ENCODE measurements at places on chromosomes 2 and 18.

- DNase-seq, result no peak
Measured at GRCh38 chr2:73324126-73324725, 30.9 kb upstream of the EGR4 start.

GRCh38 chr2:2590841-2591541 is 259.9 kb upstream of the MYT1L start:
- no peak for DNase-seq

GRCh38 chr18:46458472-46458871 is 198.5 kb downstream of the LOXHD1 start:
- no peak for DNase-seq

DNA sequence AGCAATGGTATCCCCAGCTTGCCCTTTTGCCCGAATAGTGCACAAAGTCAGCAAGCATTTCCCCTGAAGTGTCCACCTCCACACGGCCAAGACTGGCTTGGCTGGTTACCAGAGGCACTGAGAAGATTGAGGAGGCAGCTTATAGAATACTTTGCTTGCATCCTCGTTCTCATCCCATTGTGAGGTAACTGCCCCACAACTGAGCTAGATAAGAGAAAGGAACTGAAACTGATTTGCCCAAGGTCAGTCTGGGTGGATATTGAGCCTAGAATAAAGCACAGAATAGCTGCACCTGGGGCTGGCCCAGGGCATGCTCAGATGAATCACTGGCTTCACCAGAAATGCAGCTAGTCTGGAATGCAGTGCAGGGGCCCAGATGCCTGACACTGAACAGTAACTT is 32.7 kb upstream of the MAP4K3 start:
- no peak for DNase-seq

DNA sequence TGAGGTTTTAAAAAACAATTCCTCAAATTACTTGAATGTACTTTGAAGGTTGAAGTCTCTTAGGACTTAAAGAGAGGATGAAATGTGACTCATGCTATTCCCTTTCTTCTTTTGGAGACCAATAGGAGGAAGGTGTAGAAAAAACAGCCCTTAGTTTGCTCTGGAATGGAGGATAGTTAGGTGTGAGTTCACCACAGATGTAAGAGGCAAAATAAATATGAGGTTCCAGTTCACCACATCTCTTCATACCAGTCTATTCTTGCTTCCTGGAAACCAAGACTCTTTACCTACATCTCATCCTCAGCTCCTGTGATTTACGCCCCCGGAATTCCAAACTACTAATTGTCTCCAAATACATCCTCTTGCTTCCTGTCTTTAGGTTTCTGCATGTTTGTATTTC is 77.5 kb upstream of the TTC21B start:
- no peak for DNase-seq

DNA sequence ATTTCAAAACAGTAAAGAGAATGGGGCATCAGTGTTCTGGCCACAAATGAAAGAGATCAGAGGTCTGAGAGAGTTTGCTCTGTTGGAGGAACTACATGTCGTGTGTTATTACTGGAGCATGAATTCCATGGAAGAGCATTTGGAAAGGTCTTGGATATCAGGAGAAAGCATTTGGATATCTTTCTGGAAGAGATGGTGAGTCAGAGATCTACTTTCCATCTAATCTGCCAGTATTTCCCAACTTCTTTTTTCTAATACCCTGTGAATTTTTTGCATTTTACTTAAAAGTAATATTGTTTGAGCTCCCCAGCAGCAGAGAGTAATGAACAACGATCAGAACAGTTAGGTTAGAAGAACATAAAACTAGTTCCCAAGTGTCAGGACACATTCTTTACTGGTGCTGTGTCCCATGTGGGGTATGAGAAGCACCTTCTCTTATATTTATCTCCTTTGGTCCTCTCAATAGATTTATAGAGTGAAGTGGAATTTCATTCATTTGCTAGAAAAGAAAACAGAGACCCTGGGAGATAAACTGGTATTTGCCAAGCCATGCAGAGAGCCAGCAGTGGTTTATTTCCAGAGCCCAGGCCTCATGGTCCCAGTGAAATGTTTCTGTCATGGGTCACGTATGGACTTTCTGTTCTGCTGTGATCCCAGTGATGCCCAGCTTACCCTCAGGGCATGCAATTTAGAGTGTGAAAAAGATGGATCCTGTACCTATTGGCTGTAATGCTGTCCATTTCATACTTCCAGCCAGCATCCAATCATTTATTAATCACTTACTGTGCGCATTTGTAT is 130.8 kb upstream of the NT5C1B start:
- DNase-seq, result no peak

- DNase-seq, result no peak
Measured at GRCh38 chr18:49055754-49056172, 105.0 kb upstream of the SMAD7 start.

GRCh38 chr2:148524519-148524919 is 120.0 kb upstream of the EPC2 start:
- DNase-seq, result peak; percentile 56

DNA sequence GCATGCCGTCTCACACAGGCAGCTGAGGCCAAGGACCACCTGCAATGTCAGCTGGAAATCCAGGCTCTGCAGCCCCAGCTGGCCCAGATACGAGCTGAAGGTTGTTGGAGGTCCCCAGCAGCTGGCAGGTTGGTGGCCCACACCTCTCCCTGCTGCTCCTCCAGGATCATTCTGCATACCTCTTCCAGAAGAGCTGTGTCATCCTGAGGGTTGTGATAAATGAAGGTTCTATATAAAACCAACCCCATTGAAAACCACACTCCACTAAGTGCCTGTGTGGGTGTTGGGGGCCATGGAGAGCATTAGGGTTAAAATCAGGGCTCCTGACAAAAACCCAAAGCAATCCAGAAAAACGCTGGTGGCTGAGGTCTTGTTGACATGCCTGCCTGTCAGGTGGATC is 50.4 kb downstream of the C1QL2 start:
- no peak for DNase-seq

GRCh38 chr2:102425441-102426132 is 2.6 kb downstream of the IL18RAP start:
- no peak for DNase-seq

GRCh38 chr2:161420406-161421074 is 4.4 kb downstream of the TBR1 start:
- DNase-seq, result no peak

DNA sequence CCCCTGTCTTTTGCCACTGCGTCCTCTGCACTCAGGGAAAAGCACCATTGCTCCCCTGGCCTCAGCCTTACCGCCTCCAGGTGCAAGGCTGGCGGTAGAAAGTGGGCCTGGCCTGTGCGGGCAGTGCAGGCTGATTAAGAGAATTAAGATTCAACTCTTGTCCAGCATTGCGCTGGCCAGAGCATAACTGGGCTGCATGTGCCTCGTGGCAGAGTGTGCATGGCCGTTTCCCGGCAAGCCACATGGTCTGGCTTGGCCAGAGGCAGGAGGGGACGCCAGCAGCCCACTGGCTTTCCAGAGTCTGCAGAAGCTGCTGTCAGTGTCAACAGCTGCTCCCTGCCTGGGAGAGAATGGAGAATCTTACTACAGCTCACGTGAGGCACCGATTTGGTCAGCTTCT is 12.3 kb downstream of the NTSR2 start:
- DNase-seq, result no peak

- no peak for DNase-seq
Measured at GRCh38 chr2:61379521-61379920, 91.4 kb downstream of the USP34 start.

GRCh38 chr18:63241317-63241712 is 78.3 kb downstream of the BCL2 start:
- no peak for DNase-seq

GRCh38 chr2:241612156-241613016 is 24.6 kb downstream of the THAP4 start:
- DNase-seq, result no peak

GRCh38 chr2:198017068-198017467 is 212.7 kb downstream of the PLCL1 start:
- DNase-seq, result no peak

- DNase-seq, result no peak
Measured at GRCh38 chr18:50734342-50734741, 85.5 kb downstream of the MRO start.

- DNase-seq, result no peak
Measured at GRCh38 chr2:136217996-136218395, 100.0 kb upstream of the CXCR4 start.

GRCh38 chr18:78787751-78788150 is 191.9 kb upstream of the SALL3 start:
- DNase-seq, result no peak

DNA sequence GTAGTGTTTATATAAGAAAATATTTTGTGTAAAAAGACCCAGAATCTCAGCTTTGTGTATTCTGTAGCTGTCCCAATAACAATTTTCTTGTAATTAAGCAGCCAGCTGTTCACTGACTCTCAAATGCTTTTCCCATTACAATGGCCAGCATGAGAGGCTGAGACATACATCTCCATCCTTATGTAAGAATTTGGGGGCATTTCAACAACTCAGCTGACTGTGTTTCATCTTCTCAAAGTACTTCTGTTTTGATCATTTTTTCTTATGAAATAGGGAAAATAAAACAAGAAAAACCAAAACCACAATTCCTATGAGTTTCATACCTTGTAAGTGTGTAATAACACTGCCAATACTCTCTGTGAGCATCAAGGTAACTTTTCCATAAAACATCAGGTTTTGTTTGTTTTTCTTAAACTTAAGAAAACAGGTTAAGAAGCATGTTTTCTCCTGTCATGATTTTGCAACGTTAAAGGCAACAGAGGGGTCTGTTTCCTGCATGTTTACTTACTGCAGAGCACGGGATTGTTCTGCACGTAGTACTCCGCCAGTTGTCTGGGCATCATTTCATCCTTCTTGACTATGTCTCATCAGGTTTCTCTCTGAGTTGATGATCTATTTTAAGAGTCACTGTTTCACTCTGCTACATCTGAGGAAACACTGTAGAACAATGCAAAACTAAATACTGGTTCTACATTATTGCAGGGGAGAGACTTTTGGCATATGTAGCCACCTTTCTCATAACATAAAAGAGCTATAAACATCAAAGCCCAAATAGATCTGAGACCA is 62.9 kb upstream of the CYRIA start:
- DNase-seq, result no peak

GRCh38 chr18:10099539-10100140 is 185.8 kb downstream of the VAPA start:
- no peak for DNase-seq

- peak; percentile 0 for DNase-seq
Measured at GRCh38 chr2:96540136-96540535, 3.6 kb downstream of the ARID5A start.

DNA sequence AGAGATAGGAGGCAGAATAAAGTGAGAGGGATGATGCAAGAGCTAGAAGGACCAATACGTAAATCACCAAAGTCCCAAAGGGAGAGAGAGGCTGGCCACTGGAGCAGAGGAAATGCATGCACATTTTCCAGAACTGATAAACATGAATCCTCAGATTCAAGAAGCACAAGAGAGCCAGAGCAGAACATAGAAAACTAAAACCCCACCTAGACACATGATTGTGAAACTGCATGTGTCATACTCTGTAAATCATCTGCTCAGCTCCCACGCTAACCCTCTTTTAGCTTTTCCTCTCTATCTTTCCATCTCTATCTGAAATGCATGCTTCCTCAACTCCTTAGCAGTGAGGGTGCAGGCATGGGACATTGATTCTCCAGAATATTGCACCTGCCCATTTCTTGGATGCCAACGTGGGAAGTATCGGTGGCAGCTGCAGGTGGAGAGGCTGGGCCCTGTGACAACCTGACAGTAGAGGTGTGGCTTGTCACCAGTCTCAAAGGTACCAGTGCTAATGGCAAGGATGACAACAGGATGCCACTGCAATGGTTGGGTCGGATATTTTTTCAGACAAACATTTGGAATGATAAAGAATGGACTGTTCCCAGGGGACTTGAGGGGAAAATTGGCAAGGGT is 89.3 kb upstream of the OTOS start:
- DNase-seq, result no peak

GRCh38 chr2:169839954-169840746 is 12.9 kb downstream of the UBR3 start:
- no peak for DNase-seq

DNA sequence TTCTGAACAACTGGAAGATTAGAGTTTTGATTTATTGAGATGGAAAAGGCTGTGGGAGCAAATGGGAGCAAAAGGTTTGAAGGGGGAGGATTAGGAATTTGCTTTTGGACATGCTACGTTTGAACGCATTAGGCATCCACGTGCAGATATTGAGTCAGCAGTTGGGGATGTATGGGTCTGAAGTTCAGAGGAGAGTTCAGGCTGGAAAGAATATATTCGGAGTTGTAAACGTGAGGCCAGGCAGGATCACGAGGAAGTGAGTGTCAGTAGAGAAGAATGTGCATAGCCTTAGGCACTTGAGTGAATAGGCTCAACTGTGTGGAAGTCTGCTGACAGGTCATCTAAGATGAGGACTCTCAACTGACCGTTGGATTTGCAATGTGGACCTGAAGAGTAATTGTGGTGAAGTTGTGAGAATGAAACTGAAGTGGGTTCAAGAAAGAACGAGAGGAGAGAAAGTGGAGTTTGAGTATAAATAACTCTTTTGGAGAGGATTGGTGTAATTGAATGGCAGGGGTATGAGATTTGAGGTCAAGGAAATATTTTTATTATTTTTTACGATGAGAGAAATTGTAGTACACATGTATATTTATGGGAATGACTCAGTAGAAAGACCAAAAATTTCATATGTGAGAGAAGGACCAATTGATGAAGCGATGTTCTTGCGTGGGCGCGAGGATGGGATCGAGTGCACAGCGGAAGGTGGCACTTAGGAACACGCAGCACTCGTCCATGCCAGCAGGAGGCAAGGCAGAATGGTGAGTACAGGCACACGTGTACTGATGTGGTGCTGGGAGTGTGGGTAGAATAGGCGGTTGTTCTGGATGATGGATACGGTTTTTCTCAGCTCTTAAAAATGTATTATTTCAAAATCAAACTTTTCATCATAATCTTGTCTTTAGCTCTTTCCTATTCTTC is 40.5 kb upstream of the POLE4 start:
- no peak for DNase-seq

GRCh38 chr18:32763293-32763692 is 9.5 kb downstream of the KLHL14 start:
- DNase-seq, result no peak

DNA sequence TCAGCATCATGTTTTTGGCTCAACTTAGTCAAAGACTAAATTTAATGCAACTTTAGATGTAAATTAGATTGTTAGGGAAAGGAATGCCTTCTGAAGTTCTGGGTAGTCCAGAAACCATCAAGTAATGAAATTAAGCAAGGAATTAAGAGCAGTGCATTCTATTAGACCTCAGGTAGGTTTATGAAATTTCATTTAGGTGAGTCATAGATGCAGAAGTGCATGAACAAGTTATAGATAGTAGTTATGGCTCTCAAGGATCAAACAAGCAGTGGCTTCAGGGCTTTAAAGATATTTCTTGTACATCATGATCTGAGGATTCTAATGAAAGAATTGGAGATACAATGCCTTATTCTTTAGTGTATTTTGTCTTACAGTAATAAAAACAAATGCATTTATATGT is 25.4 kb upstream of the SPOPL start:
- DNase-seq, result no peak

Data from activated effector memory CD4-positive, alpha-beta T cell treated with Interleukin-2 at 50 U/mL for 16 hours (primary cell).